ENCODE measurements at places on chromosomes 7 and 10.

GRCh38 chr7:97064972-97065587 is 40.4 kb upstream of the DLX5 start:
- peak; percentile 64 for DNase-seq

- DNase-seq: no peak
These were observed 51.1 kb downstream of the ELFN1 start for GRCh38 chr7:1721047-1721690.

DNA sequence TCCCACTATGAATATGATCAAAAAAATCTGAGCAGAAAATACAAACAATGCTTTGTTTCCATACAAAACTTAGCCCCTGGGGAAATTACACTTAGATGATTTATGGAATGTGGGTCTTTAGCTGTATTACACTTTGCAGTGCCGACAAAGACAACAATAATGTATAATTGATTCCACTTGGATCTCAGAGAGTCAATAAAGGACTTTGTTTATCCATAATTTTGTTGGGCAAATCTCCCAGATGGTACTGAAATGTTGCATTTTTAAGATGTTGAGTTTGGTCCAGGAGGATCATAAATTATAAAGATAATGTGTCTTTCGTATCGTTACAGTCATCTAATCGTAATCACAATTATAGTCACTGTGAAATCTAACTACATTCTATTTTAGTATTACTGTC is 66.9 kb upstream of the DOCK1 start:
- peak; percentile 20 for DNase-seq

DNA sequence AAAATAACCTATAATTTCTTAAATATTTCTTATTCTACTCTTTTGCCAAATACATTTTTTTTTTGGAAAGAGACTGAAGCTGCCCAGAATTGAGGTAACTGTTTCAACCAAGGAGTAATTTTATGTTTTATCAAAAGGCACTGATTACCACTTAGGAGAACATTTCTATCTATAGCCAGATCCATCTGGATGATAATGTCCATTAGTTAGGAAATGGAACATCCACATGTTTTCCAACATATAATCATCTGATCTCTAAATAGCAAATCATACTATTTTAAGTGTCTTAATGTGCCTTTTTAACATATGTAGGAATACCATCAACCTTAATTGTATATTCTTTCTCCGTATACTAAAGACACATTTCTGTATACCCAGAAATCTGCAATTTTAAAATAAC is 1068.9 kb downstream of the NXPH1 start:
- no peak for DNase-seq

DNA sequence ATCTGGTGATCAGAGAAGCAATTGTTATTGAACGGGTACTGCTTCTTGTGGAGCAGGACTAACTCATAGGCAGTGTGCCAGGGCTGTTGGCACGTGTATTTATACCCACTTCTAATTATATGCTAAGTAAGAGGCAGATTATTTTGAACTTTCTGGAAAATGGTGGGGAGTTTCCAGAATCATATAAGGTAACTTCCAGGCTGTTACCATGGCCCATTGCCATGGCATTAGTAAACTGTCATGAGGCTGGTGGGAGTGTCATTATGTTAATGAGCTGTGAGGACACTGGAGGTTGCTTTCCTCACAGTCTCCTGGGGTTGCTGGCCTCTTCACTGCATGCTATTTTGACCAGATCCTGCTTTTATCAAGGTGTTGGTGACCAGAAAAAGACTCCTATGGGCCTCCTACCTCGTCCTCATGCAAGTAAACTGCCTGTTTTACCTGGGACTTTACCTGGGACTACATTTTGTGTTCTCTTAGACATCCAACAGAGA is 122.6 kb downstream of the KCND2 start:
- no peak for DNase-seq

- DNase-seq: no peak
These were observed 90.5 kb downstream of the BUB3 start for GRCh38 chr10:123244747-123245146.

GRCh38 chr7:121329191-121330052 is 622 bp downstream of the WNT16 start:
- peak; percentile 26 for DNase-seq

- no peak for DNase-seq
These were observed 51.8 kb downstream of the VTI1A start for GRCh38 chr10:112498806-112499205.

DNA sequence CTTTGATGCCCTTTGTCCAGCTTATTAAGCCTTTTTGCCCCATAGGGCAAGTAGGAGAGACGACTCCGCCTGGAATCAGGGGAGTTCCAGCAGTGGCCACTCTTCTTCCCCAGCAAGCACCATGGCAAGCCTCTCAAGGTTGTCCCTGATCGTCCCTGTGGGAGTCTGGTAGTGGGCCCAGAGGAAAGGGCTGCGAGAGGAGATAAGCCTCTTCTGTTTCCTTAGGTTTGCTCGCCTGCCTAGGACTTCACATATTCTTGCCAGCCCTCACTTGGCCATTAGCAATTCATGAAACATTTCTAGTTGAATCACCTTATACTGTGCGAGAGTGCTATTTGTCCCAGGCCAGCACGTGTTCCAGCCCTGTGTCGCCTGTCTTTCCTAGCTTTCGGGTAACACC is 47.8 kb upstream of the CPN1 start:
- DNase-seq: no peak

DNA sequence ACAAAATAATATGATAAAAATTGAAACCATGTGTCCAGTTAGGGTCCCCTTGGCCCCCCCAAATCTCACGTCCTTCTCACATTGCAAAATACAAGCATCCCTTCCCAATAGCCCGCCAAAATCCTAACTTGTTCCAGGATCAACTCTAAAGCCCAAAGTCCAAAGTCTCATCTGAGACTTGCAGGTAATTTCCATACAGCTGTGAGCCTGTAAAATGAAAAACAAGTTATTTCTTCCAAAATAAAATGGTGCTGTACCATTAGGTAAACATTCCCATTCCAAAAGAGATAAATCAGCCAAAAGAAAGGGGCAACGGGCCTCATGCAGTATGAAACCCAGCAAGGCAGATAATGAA is 51.0 kb upstream of the COBL start:
- DNase-seq: no peak

DNA sequence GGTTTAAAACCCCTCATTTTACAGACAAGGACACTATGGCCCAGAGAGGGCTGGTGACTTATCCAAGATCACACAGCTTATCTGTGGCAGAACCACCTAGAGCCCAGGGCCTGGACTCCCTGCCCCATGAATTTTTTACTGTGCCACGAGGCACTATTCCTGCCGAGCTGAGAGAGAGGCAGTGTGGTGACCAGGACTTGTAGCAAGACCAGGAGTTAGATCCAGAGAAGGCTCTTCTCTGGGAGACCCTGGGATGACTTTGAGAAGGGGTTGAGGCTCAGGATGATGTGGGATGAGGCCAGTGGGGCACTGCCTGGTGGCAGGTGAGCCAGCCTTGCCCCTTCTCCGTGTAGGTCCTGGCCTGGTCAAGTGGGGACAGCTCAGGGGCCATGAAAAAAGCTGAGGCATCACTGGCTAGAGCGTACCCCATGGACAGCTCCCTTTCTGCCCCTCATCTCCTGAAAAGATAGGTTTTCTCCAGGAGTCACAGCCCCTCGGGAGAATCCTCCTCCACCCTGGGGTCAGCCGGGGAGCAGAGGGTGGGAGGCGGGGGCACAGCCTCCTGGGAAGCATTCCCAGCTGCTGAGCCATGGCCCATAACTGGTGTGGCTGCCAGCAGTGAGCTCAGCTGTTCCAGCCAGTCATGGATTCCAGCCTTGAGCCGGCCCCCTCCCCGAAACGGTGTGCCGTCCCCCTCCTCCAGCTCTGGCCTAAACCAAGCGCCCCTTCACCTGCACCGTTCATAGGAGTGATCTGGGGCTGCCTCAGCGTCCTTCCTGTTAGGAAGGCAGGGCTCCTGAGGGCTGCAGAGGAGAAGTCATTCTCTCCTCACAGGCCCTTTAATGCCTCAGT is 5.8 kb downstream of the FLNC start:
- no peak for DNase-seq

GRCh38 chr7:1505731-1506550 is 1.8 kb upstream of the INTS1 start:
- DNase-seq: no peak

- DNase-seq: no peak
These were observed 8.4 kb downstream of the OSBPL3 start for GRCh38 chr7:24971333-24972165.

GRCh38 chr7:117158941-117159697 is 163.7 kb downstream of the WNT2 start:
- no peak for DNase-seq

DNA sequence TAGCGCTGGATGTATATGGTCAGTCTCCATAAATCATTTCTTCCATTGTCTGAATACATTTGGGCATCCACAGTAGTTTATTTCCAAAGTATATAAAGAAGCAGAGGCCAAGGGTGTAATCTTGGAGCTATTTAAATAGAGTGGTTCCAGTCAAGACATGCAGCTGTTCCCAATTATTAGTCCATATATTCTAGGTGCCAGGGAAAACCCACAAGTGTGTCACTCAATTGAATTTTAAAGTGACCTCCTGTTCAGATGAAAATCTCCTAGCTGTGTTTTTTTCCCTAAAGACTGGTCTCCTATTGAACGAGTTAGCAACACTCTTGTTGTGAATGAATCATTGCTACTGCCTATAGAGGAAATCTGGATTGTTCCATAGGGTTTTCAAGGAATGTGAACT is 260.2 kb upstream of the BMPER start:
- DNase-seq: no peak

- DNase-seq: no peak
These were observed 591.0 kb downstream of the MAGI2 start for GRCh38 chr7:78862411-78862900.

DNA sequence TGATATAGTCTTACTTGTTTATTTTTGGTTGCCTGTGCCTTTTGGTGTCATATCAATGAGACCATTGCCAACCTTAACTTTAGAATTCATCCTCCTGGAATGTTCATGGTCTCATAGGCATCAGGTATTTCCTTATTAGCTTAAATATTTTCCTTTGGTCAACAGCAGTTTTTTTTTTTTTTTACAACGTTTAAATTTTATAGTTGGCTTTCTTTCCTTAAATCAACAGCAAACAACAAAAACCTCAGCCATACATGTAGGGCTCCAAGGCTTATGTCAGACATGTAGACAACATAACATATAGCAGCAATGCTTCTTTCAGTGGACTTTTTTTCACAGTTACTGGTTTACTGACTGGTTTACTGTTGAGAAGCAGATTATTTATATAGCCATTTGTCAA is 22.7 kb downstream of the ENTPD7 start:
- no peak for DNase-seq

DNA sequence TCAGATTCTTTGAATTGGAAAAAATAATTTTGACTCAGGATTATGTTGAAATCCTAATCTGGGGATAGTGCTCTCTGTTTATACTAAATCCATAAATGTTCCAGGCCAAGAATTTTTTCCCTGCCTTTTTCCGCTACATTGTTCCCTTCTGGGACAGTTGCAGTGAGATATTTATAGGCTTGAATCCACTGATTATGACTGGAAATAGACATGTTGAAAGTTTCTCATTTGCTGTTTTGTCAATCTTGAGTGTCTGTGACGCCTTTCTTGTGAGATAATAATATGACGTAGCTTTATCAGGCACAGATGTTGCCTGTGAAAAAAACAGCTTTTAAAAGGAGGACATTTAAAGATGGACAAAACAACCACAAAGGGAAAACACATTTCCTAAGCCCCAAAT is 155.9 kb downstream of the ARID5B start:
- DNase-seq: no peak
